ENCODE measurements at places on chromosomes 1 and 21. TPM values are rescaled to one million over a fixed set of nuclear protein-coding genes. Genes with fewer than 3 reads are reported as not detected.

The GUCA2B gene
- not detected for total RNA-seq

The PRKAA2 gene
- total RNA-seq: 2.0 TPM

The SLAMF1 gene
- total RNA-seq: not detected

The WLS gene
- 15.0 TPM for total RNA-seq
